ENCODE measurements at places on chromosomes 4 and X.

- DNase-seq = peak; percentile 66
Observed at GRCh38 chr4:47278631-47279030, 184.9 kb downstream of the COMMD8 start.

GRCh38 chr4:150265806-150266205 is 187.6 kb downstream of the DCLK2 start:
- no peak for DNase-seq

GRCh38 chrX:3290561-3290960 is 55.9 kb downstream of the MXRA5 start:
- no peak for DNase-seq

DNA sequence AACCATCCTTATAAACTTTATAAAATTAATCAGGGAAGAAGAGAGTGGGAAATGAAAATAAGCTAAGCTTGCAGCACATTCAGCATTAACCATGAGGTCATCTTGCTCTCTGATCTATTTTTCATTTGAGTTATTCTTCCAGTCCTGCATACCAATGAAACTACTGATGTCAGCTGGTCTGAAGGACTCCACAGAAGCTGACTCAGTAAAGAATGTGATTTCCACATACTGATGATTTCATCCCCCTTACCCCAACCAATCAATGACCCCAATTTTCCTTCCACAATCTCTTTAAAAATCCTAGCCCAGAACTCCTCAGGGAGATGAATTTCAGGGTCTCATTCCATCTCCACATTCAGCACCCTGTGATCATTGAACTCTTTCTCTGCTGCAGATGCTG is 18.8 kb upstream of the DSPP start:
- no peak for DNase-seq

GRCh38 chr4:174183259-174183658 is 100.2 kb downstream of the FBXO8 start:
- no peak for DNase-seq

Measured in NCI-H2081 (cell line).